Suppressor macrophage treated with lipopolysaccharide for 1 hour (primary cell): ENCODE measurements at places on chromosomes 7 and 10.
A peak's percentile ranks its signal among the peaks of the same experiment; 100 is the strongest.

DNA sequence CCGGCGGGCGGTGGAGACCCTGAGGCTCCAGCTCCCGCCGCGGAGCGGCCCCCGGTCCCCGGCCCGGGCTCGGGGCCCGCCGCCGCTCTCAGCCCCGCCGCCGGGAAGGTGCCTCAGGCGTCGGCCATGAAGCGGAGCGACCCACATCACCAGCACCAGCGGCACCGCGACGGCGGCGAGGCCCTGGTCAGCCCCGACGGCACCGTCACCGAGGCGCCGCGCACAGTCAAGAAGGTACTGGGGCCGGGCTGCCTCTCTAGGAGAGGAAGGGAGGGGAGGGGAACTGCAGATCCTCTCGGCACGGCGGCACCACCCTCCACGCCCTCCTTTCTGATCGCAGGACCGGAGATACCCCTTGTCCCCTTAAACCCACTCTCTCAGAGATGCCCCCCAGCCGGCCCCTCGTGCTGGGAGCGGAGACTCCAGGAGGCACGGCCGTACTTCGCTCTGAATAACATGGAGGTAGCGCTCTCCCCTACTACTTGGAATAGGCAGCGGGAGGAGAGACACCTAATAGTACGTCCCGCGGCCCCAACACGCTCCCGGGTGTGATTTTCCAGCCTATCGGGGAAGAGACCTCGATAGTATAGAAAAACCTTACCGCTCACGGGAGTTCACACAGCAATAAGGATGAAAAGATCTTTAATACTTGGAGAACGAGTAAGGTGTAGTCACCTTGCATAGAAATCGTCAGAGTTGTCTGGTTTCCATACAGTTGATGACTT, 538 bp downstream of the AHCYL2 start:
- DNase-seq: peak; percentile 78

- no peak for DNase-seq
Observed at GRCh38 chr10:100803492-100803891, 58.1 kb downstream of the PAX2 start.

DNA sequence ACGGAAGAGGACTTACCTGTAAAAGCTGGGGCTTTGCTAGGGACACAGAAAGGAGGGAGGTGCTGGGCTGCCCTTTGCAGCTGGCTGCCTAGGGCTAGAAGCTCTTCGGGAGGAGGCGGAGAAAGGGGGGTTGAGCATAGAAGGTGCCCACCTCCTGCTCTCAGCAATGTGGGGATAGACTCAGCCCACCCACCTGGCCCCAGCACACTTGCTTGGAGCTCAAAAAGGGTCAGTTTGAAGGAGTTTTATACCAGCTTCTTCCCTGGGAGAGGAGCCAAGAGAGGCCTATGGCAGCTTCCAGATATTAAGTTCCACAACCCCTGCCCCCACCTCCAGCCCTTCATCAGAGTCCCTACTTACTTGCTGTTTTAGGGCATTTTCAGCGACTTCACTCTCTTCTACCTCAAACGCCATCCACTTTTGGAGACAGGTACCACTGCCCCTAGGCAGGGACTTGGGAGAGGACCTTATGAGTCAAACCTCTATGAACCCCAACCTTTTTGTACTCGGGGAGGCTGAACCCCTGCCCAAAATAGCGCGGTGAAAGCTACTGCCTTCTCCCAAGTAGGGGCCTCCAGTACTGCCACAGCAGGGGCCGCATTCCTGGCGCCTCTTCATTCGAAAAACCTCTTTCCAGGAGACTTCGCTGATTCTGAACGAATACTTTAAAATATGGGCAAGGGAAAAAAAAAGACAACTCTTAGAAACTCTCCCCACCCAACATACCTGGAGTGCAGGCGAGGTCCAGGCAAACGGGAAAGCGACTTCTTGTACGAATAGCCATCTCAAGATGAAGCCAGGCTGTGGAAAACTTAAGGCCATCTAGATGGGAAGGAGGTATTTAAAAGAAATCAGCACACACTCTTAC, 1.2 kb upstream of the EVX1 start:
- no peak for DNase-seq

GRCh38 chr10:78727251-78727650, 341.5 kb upstream of the ZMIZ1 start:
- DNase-seq: no peak

- peak; percentile 24 for DNase-seq
Observed at GRCh38 chr10:86401588-86402282, 35.1 kb upstream of the GRID1 start.
